Cerebellar nuclear complex (tissue), 1 donor: ENCODE measurements at places on chromosomes 12 and 14.

DNA sequence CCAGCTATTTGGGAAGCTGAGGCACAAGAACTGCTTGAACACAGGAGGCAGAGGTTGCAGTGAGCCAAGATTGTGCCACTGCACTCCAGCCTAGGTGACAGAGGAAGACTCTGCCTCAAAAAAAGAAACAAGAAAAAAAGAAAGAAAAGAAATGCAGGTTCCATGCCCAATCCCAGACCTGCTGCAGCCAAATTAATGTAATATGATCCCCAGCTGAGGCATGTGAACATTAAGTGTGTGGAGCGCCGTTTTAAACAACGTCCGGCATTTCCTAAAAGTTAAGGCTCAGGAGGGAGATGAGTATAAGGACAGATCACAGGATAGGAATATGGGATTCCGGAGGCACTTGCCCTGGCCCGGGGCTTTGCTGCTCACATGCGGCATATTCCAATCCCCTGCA lies 162.9 kb downstream of the KSR2 start:
- DNase-seq: no peak

DNA sequence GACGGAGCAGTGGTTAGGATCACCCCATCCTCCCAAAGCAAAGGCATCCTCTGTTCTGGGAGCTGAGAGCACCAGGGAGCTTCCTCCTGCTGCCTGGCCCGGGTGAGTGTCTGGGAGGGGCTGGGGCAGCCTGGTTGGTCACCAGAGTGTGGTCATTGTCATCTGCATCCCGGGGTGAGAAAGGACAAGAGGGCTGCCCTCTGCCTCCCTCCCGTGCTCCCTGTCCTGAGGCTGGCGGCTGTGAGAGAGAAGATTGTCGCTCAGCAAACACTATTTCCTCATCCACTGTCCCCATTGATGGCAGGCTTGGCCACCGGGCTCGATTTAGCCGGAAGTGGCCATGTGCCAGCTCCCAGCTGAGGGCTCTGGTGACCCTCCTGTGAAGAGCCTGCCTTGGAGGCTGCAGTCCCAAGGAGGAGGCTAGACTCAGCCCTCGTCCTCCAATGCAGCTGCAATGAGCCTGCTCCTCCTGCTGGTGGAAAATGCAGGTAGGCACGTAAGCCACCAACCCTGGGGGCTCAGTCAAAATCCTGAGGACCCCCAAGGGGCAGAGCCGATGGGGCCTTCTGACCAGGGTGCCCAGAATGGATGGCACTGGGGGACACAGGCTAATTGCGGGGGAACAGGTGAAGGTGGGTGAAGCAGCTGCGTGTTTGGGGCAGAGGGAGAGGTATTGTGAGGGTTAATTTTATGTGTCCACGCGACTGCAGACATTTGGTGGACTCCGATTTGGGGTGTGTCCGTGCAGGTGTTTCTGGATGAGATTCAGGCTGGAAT lies 155.7 kb downstream of the KIF26A start:
- no peak for DNase-seq

DNA sequence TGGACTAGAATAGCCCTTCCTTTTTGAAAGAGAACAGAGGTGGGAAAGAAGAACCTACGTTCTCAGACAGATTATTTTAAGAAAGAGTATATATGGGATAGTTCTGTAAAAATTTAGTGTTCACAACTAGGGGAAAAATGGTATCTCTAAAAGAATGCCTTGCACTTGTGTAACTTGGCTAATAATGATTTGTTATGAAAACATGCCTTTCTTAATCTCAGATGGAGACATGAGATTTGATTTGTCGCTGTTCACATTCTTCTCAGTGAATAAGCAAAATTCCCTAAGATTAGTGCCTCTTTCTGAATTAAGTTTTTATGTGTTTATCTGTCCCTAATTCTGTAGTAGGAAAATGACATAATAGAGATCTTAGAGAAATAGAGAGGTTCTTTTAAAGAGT lies 100.8 kb downstream of the USP15 start:
- no peak for DNase-seq

- DNase-seq: no peak
These were observed 50.3 kb downstream of the BAZ1A start for GRCh38 chr14:34824826-34825225.

GRCh38 chr12:105773471-105773870 lies 365.3 kb downstream of the NUAK1 start:
- no peak for DNase-seq

- DNase-seq: no peak
These were observed 87.8 kb downstream of the FLRT2 start for GRCh38 chr14:85617791-85618190.
